Thoracic aorta (tissue), 2 donors: ENCODE measurements at places on chromosomes 12 and 14. TPM values are rescaled to one million over a fixed set of nuclear protein-coding genes. Genes with fewer than 3 reads are reported as not detected.

GRCh38 chr12:59388176-59388575, 207.7 kb upstream of the SLC16A7 start:
- no peaks in the 10 kb centered on the region for H3K36me3 ChIP-seq
- H3K4me3 ChIP-seq: no peak overlapping the region
- no peak overlapping the region for H3K27ac ChIP-seq

GRCh38 chr12:123389560-123390351, 5.8 kb downstream of the KMT5A start:
- H3K4me1 ChIP-seq: peaks cover 22% of the 10 kb centered on the region
- H3K4me3 ChIP-seq: peak overlapping the region; percentile 80
- peaks cover 29% of the 10 kb centered on the region for H3K36me3 ChIP-seq
- H3K27ac ChIP-seq: peak overlapping the region; percentile 80

TMEM233 gene
- 2.7 TPM for total RNA-seq

PAX9 gene
- 0.21 TPM for total RNA-seq

BRAP gene
- 14.1 TPM for total RNA-seq
